ENCODE measurements at places on chromosomes 3 and 15.

- no peak for DNase-seq
Observed at GRCh38 chr15:100235030-100235617, 106.7 kb downstream of the ADAMTS17 start.

DNA sequence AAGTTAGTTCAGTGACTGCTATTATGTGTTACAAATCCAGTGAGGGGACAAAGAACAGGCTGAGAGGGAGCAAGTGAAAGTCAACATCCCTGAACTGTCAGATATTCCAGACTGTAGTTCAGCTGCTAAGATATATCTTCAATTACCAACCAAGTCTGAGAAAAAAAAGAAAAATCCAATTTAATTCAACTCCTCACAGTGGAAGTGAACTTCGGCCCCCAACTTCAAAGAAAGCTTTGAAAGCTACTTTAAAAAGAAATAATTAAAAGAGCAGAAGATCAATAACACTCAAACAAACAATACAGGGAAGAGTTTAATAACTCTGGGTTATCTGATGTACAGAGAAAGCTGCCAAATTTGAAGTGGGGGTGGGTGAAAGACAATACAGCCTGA, 174.0 kb downstream of the SERPINI1 start:
- DNase-seq: no peak

GRCh38 chr3:84175449-84175848, 783.3 kb upstream of the CADM2 start:
- no peak for DNase-seq

DNA sequence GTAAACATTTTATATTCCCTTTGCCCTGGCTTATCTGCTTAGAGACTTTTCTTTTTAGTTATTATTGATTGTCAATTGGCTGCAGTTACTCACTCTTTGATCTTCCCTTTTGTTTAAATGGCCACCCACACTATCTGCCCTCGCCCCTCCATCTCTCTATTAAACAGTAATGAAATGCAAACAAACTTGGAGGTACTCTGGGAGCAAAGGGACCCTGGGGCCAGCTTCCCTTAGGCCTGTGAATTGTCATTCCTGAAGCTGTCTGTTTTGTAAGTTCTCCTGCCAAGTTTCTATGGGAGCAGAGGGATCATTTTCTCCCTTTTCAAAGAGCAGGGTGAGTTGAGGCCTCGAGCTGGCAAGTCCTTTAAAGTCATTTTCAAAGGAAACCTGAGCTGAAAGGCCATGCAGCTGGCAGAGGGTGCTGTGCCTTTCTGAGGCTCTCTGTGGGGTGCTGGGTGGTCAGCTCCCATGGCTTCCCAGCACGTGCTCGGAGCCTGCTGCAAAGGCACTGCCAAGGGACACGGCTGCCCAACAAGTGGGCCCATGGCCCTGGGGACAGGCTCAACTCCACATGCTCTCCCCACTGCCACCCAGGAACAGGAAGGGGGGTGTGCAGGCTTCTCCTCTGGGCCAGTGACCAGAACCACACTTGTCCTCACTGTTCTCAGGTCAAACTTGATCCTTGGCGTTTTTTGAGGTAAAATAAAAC, 17.4 kb upstream of the RTP2 start:
- DNase-seq: no peak

GRCh38 chr3:112508860-112509259, 9.6 kb upstream of the BTLA start:
- DNase-seq: no peak

DNA sequence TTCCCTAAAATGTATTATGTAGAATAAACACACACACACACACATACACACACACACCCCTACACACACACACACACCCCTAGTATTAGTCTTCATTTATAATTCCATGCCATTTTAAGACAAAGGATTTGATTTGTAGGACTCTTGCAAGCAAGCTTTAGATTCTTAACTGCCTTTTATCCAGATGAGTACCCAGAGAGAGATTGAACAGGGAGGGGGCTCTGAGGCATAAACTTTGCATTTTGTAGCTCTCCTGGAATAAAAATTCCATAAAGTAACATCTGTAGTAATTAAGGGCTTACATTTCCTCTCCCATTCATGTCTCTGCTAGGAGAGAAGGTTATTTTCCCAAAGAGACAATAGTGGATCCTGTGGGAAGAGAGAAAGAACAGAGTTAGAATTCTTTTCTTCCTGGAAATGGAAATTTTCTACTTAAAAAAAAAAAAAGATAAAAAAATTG, 479.4 kb downstream of the RBMS3 start:
- no peak for DNase-seq
